ENCODE measurements at places on chromosomes 13 and 19.

GRCh38 chr19:48543121-48543710, 8.8 kb upstream of the SULT2B1 start:
- ATAC-seq: no peak

DNA sequence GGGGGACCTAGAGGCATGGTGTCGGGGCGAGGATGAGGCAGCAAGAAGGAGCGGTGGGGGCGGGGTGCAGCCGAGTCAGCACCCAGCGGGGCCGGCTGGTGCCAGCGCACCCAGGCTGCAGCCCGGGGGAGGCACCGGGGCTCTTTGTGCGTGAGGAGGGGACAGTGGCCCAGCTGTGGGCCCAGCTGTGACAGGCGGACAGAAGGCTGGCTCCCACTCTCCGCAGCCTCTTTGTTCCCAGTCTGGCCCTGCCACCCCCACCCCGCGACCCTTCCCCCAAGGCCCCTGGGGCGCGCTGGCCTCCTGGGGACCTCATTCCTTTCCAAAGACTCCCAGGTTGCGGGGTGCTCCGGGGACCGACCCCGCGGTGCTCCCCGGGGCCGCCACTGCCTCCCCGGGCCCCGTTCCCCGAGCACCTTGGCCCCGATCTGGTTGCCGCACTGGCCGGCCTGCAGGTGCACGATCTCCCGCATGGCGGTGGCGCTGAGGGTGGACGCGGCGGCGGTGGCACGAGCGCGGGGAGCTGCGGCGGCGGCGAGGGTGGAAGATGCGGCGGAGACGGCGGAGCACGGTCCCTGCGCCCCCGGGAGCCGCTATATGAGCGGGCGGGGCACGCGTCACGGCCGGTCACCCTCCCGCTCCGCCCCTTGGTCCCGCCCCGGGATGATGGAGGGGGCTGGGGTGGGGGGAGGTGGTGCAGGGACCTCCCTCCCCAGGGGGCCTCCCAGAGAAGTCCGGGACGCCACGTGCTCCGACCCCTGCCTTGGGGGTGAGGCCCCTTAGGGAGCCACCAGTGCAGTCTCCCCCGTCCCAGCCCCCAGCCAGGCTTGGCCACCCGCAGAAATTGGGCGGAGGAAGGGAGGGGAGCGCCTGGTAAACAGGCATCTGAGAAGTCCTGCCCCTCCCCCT, at the start of gene TUBB4A:
Gene TUBB4A (minus strand): TSS at position 570 of the 909 bp plus-strand sequence. CDS start 97 bp downstream, at position 473.
- ATAC-seq: peak; percentile 39

- ATAC-seq: no peak
Measured at GRCh38 chr13:26202365-26202972, 19.6 kb downstream of the RNF6 start.

DNA sequence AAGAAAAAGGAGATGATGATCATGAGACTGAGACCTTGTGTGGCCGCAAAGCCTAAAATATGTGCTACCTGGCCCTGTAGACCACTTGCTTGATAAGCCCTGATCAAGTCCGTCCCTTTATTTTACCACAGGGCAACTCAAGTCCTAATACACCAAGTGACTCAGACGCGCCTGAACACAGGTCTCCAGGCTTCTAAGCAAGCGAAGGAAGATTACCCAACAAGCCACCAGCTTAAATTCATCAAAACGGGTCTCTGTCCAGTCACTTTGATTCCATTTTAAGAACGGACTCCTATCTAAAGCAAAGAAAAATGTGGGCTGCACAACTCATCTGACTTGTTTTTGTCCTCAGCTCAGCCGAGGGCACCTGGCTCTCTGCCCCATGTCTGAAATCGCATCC, 26.8 kb downstream of the SLC7A1 start:
- ATAC-seq: no peak

DNA sequence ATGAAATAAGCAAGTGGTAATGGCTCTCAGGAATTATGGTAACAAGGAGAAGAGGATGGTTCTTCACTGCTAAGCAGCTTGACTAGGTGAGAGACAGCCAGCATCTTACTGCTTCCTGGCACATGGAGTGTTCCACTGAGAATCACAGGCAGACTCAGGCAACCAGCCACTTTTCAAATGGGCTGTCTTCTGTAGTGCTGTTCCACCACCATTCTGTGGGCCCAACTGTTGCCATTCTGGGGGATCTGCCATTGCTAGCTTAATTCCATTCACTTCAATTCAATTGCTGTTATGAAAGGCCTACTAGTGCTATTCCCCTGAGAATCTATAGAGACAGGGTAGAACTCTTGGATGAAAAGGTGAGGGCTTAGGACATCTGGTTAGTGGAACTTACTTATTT, 341.9 kb downstream of the KCNRG start:
- ATAC-seq: no peak

GRCh38 chr13:59276436-59276835, 887.3 kb downstream of the DIAPH3 start:
- no peak for ATAC-seq

DNA sequence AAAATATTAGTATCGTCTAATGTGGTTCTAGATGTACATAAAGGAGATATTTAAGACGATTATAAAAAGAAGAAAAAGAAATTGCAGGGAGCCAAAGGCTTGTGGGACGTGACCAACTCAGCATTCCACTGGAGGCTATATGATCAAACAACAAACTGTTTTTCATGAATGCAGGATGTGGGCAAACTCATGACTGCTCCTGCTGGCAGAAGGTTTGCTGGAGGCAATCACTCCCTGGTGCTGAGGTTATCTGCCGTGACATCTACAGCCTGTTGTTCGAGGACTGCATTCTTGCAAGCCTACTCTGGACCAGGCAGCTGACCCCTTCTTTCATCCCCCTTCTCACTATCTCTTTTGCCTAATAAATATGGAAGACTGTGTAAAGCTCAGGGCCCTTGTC, 518.1 kb downstream of the UQCRFS1 start:
- no peak for ATAC-seq

DNA sequence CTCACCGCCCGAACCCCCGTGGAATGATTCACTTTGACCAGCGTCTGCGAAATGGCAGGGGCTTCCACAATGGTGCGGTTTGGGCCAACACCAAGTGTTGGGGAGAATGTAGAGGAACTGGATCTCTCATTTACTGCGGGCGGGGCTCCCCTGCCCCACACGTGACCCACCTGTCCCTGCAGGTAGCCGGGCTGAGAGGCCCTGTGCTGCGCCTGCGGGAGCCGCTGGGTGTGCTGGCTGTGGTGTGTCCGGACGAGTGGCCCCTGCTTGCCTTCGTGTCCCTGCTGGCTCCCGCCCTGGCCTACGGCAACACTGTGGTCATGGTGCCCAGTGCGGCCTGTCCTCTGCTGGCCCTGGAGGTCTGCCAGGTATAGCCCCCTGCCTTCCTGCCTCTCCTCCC, 5.8 kb upstream of the FLT3LG start:
- ATAC-seq: no peak

DNA sequence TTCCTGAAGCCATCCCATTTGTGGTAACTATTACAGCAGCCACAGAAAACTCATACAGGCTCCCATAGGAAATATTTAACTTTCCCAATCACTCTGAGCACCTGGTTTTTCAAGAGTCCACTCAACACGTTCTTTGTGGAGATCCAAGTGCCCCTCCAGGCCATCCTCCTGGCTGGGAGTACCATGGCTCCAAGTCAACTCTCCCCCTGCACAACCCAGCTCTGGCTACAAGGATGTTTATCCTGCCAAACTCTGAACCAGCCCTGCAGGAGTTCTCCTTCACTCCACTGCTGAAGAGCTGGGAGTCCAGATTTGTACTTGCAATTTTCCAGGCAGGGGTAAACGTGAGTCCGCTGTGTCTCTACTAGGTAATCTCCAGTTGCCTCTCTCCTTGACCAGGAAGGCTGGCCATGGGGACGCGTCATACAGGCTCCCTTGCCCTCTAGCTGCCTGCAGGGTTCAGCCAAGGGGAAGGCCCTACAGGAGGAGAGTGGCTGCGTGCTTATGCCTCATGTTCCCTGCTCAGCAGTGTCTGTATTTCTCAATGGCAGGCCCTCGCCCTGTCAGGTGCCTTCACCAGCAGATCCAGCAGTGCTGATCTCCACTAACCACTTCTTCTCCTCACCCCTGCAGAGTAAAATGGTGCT, 29.9 kb upstream of the ARGLU1 start:
- no peak for ATAC-seq

DNA sequence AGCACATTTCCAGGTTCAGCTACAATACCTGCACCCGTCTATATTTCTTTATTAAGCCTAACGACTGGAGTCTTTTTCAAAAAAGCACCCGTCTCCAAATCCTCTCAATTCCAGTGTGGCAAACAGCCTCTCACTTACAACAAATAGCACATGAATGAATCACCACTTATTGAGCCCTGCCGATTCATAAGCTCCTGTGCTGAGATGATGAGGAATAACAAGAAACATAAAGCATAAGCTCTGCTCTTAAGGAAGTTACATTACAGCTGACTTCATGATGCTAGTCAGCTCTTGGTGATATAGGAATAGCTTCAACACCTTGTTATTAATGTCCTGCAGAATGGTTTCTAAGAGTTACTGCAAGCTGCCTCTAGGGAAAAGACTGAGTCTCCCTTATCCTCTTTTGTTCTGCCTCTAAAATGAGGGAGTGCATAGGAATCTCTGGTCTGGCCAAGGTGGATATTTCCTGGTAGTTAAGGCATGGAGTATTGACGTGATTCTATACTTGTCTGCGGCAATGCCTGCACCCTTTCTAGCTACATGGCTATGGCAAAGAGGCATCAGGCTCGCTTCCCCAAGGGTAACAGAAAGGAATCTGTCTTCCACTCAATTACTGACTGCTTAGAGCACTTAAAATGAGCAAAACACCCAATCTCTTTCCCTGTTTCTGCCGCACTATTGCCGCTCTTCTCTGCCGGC, 195.7 kb downstream of the KLF12 start:
- ATAC-seq: no peak

DNA sequence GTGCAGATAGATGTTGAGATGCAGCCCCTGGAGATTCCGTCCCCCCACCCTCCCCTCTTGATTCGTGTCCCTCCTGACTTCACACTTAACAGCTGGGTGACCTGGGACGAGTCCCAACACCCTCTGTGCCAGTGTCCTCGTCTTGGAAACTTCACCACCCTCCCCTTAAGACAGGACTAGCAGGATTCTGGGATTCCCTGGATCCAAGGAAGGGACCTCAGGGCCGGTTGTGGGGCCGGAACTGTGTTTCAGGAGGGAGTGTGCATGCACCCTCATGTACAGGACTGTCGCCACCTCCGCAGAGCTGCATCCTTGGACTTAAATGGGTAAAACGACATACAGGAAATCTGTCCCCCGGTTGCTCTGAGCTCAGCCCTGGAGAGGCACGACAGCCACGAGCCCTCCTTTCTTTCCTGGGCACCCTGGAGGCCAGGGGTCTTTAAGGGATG, 990 bp downstream of the MYO9B start:
- no peak for ATAC-seq

DNA sequence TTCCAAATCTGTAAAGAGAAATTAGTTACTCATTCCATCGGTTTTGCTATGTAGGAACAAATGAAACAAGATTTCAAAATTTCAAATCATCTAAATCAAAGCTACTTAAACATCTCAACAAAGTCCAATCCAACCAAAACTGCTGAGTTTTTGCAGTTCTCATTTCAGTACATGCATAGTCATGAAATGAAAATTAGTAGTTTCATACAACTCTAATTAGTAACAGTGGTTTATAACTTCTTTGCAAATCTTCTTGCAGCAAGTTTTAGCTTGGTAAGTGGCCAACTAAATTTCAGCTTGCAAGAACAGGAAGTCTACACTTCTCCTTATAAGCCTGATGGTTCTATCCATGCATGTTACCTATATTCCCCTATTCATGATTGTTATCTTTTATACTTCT, 75.6 kb downstream of the SPRY2 start:
- no peak for ATAC-seq

GRCh38 chr19:1459479-1459878, 9.6 kb downstream of the APC2 start:
- no peak for ATAC-seq

DNA sequence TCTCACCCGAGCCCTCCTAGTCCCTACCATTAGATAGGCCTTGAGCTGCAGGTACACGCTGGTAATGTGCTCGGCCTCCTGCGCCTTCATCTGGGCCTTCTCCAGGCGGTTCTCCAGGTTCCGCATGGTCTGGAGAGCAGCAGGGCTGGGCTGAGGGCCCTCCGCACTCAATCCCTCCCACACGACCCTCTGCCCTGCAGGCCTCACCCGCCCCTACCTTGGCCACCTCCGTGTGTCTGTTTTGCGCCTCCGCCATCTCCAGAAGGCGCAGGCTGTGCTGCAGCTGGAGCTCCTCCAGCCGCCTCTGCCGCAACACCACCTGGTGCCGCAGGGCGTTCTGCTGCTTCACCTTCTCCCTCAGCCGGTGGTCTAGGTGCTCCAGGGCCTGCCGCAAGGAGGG, 7.5 kb upstream of the RGL3 start:
- ATAC-seq: no peak

GRCh38 chr13:111304041-111304544, 16.3 kb upstream of the TEX29 start:
- ATAC-seq: no peak

DNA sequence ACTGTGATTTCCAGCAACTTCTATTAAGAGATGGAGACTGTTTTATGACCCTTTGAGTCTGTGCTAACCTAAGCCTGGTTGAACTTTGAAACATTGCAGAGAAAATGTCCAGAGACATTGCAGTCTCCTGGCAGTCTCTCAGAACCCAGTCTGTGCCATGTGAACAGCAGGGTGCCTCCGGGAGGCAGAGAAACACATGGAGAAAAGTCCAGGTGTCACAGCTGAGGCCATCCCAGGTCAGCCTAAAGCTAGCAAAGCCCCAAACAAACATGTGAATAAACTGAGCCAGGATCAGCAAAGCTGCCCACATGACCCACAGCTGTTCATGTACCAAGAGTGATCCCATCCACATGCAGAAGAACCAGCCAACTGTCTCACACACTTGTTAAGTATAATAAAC, 7.8 kb downstream of the CYP4F11 start:
- no peak for ATAC-seq

GRCh38 chr19:47609906-47610894, 1.3 kb downstream of the BICRA start:
- ATAC-seq: no peak

DNA sequence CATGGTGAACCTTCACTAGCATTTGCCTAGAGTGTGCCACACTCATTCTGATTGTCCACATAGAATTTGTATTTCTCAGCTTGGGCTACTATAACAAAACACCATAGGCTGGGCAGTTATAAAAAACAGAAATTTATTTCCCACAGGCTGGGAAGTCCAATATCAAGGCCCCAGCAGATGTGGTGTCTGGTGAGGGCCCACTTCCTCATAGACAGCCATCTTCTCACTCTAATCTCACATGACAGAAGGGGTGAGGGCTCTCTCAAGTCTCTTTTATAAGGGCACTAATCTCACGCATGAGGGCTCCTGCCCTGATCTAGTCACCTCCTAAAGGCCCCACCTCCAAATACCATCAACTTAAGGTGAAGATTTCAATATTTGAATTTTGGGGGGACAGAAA, 53.6 kb downstream of the LRRC63 start:
- ATAC-seq: no peak

GRCh38 chr13:39419068-39419467, 183.9 kb downstream of the LHFPL6 start:
- ATAC-seq: peak; percentile 39

All from gastroesophageal sphincter (tissue), 4 donors.